ENCODE measurements at places on chromosomes 7 and 10. TPM values are rescaled to one million over a fixed set of nuclear protein-coding genes. Genes with fewer than 3 reads are reported as not detected.

Gene NPFFR1
- total RNA-seq: 0.02 TPM

Gene CLDN3
- total RNA-seq: 19.2 TPM

Gene CAPZA2
- total RNA-seq: 135 TPM

Gene CTNNA3
- total RNA-seq: 0.32 TPM

Gene NPC1L1
- 0.15 TPM for total RNA-seq

Gene DRGX
- not detected for total RNA-seq

Gene STEAP2
- 13.4 TPM for total RNA-seq

DNA sequence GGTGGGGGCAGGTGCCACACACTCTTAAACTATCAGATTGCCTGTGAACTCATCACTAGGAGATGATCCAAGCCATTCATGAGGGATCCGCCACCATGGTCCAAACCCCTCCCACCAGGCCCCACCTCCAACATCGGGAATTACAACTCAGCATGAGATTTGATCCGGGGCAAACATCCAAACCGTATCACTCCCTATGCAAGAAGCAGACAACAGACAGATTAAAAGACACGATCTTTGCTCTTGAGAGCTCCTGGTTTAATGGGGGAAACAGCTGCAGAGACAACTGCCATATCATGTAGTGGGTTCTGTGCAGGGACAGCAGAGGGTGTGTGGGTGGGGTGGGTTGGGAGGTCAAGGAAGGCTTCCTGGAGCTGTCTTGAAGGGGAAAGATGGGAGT lies 123.6 kb downstream of the EMX2 start:
- no peak overlapping the region for H3K4me3 ChIP-seq
- H3K27me3 ChIP-seq: no peaks in the 10 kb centered on the region
- DNase-seq: no peak
- H3K27ac ChIP-seq: no peak overlapping the region
- H3K36me3 ChIP-seq: no peaks in the 10 kb centered on the region

DNA sequence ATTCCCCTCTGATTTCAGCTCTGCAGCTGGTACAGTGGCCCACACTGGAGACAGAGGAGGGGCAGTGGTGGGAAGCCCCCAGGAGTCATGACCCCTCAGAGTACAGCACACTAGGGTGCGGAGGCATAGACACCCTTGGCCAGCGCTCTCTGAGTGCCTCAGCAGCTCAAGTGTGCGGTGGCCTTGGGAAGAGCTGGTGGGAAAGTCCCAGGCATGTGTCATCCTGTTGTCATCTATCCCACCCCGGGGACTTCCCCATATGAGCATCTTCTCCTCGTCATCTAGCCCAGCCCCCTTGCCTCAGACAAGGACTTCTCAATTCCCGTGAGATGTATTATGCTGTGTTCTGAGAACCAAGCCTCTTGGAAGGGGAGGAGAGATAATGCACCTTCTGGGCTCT lies 15.6 kb upstream of the PPIF start:
- no peak overlapping the region for H3K27ac ChIP-seq
- no peak for DNase-seq
- H3K4me3 ChIP-seq: no peak overlapping the region
- H3K4me1 ChIP-seq: no peaks in the 10 kb centered on the region
- no peaks in the 10 kb centered on the region for H3K36me3 ChIP-seq

DNA sequence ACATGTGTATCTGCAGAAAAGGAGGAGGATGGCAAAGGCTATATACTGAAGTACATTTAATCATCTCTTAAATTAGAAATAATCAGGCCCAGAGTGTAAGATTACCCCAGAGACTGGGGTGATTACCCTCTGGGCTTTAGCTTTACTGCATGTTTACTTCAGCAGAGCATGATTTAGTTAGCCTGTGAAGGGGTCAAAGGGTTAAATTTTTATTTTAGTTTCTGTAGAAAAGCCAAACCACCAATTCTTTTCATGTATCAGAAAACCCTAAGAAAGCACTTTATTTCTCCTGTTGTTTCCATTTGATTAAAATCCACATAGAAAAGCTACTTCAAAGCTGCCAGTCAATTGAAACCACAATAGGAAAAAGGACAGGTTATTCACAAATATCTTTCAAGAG lies 101.5 kb upstream of the LSM8 start:
- no peaks in the 10 kb centered on the region for H3K27me3 ChIP-seq
- DNase-seq: no peak
- peaks cover 4% of the 10 kb centered on the region for H3K4me1 ChIP-seq
- H3K4me3 ChIP-seq: no peak overlapping the region
- H3K27ac ChIP-seq: no peak overlapping the region

GRCh38 chr7:122543891-122544290 lies 155.0 kb downstream of the RNF133 start:
- no peaks in the 10 kb centered on the region for H3K4me1 ChIP-seq
- H3K36me3 ChIP-seq: no peaks in the 10 kb centered on the region
- no peak for DNase-seq
- no peak overlapping the region for H3K4me3 ChIP-seq
- no peak overlapping the region for H3K27ac ChIP-seq

DNA sequence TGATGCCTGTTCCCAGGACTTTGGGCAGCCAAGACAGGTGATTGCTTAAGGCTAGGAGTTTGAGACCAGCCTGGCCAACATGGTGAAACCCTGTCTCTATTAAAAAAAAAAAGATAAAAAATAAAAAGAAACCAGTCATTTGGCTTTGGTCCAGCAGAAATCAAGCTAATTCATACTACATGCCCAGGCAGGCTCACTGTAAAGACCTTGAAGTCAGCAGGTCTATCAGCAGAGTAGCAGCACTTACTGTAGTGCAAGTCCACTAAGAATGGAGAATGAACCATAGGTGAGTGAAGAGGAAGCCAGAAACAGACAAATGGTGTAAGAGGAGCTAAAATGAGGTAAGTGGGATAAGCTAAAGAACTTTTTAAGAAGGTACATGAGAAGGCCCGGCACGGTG lies 24.7 kb downstream of the PSPH start:
- DNase-seq: no peak
- no peak overlapping the region for H3K4me3 ChIP-seq
- no peak overlapping the region for H3K27ac ChIP-seq
- no peaks in the 10 kb centered on the region for H3K27me3 ChIP-seq
- no peaks in the 10 kb centered on the region for H3K4me1 ChIP-seq
